CD4-positive, alpha-beta T cell treated with Interleukin-4 for 4 hours (primary cell): ENCODE measurements at places on chromosomes 6 and 20.
A peak's percentile ranks its signal among the peaks of the same experiment; 100 is the strongest.

DNA sequence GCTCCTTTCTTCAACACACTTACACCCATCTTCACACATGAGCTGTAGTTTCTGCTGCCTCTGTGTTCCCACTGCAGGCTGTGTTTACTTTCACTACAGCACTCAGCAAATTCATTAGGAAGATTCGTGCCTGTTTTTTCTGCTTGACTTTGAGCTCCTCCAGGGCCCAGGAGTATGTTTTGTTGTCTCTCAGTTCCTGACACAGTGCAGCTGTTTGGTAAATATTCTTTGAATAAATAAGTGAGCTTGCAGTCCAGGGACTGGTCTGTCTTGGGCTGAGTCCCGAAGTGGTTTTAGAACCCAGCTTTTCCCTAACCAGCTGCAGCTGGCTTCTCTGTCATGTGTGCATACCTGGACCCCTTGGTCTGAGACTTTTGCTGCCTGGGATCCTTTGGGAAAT is 46.6 kb upstream of the CCN6 start:
- DNase-seq, result no peak

DNA sequence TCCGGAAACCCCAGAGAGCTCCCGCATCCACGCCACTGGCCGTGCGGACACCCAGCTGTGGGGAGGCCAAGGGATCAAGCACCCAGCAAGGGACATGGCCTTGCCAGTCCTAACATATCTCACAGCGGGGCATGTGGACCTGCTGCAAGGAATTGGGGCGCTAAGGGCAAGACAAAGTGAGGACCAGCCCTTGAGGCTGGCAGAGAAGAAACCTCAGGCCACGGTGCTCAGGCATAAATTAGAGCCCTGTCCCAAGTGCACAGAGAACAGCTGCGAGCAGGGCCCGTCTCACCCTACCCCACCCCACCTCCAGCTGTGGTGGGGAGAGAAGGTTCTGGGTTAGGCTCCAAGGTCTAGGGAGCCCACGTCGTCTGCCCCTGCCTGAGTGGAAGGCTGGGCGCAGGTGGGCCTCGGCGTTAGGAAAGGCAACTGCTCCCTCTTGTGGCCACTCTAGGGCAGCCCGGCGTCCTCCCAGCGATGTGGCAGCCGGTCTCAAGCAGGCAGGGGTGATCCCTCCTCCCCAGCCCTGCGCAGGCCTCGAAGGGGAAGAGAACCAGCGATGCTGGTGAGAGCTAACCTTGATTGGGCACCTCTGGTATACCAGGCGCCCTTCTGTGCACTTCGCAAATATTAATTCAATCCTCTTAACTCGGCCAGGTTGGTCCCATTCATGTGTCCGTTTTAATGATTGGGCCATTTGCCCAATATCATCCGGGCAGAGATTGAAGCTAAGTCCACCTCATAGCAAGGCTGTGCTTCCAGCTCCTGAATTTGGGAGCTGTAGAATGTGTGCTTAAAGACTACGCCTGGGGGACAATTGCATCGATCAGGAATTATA is 235.8 kb downstream of the NFATC2 start:
- peak; percentile 56 for DNase-seq

DNA sequence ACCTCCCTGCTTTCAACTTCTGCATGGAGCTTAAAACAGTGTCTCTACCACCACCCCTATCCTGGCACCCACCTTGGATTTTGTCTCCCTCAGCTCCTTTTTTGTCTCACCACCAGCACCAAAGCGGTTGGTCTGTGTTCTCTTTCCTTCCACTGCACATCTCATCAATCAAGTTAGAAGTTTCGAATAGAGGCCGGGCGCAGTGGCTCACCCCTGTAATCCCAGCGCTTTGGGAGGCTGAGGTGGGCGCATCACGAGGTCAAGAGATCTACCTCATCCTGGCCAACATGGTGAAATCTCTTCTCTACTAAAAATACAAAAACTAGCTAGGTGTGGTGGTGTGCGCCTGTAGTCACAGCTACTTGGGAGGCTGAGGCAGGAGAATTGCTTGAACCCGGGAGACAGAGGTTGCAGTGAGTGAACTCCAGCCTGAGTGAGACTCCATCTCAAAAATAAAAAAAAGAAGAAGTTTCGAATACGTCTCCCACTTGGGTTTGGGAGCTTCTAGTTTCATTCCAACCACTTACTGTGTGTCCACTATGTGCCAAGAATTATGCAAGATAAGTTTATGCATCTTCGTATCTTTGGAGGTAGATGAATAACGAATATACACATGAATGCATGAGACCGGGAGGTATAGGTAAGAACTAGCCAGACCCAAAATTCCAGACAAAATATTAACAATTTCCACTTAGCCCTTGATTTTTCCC is 5.9 kb downstream of the PCED1A start:
- no peak for DNase-seq

DNA sequence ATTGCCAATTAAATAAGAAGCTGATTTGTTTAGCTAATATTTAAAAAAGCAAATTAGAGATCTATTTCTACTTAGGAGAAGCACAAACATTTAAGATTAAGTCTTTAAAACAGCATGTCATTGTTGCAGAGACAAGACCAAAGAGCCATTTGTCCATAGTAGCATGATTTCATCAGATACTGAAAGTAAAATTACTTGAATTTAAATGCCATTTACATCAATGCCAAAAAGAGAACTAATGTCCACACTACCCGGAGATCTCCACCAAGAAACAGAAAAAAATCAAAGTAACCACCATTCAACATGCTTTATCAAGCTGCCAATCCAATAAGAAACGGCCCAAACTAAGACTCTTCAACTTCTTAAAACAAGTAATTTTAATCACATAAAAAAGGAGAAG is 15.7 kb downstream of the AURKA start:
- DNase-seq, result no peak

DNA sequence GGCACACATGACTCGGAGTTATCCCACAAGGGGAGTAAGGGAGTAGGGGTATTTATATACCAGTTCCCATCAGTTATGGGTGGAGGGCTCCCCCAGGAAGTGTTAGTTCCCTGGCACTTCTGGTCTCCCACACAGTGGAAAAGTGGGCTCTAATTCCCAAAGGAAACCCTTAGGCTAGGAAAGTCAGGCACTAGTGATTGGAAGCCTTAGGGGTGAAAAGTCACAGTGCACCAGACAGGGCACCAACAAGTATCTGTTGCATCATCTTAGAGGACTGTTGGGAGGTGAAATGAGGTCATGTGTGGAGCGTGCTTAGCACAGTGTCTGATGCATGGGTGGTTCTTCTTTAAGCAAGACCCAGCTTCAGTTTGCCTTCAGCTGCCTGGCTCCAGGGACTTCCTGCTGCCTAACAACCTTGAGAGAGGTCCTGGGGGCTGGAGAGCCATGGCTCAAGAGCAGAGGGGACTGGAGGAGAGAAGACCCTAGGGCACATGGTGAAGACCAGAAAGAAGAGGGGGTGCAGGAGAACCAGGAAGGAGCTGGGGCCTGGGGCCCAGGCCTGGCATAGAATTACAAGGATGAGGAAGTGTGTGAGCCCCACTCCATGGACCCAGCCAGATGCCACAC is 7.5 kb upstream of the FOXP4 start:
- no peak for DNase-seq

- DNase-seq, result no peak
These were observed 91.7 kb upstream of the PHACTR3 start for GRCh38 chr20:59512651-59513050.

DNA sequence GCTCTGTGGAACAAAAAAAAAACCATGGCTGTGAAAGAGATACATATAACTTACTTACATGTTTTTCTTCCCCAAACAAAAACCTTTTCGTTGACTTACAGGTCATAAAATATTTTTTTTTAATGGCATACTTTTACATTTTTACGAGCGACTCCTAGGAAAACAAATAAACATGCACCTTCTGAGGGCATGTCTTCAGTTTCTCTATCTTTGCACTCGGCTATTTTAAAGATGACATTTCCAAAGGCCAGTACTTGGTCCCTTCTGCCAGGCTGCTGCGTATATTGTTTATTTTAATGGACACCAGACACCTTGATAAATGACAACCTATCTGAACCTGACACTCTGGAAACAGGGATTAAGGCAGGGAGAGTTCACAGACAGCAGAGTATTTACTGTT is 49.4 kb downstream of the PIGU start:
- DNase-seq, result no peak

DNA sequence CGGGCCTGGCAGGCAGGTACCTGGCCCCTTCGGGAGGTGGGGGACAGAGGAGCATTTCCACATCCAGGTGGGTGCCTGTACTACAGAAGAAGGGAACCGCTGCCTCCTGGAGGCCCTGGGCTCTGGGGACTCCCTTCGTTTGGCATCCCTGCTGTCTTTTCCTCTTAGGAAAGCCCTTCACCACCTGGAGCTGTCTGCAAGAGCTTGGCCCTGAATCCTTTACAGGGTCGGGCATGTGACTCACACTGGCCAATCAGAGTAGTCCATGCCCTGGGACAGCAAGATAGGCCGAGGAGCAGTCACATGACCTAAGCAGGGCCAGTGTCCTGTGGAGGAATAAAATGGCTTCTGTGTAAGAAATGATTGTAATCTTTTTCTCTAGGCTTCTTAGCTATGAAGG is 224.9 kb downstream of the ANKRD60 start:
- DNase-seq, result no peak

GRCh38 chr20:35215066-35215956 is 11.2 kb upstream of the MMP24 start:
- DNase-seq, result no peak

DNA sequence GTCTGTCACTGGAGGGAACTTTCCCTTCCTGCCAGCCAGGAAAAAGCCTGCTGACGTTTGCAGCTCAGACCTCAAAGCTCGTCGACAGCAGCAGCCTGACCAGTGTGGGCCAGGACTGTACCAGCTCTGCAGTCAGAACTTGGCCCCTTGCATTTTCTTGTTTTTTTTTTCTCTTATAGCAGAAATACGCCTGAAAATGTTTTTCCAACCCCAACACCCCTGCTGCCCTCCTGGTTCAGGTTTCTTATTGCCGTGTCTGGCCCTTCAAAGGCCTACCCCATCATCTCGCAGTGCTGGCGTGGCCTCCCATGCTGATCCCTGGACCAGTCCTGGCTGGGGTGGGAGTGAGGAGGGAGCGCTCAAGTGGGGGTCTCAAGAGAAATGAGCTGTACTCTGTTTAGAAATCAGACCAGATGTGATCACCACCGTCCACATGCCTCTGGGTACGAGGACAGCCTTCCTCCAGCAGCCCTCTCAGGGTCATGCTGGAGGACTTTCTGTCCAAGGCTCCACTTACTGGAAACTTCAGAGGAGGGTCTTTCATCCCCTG is 169.0 kb downstream of the FOXC1 start:
- DNase-seq, result no peak

GRCh38 chr6:72035486-72035885 is 149.1 kb downstream of the RIMS1 start:
- no peak for DNase-seq

DNA sequence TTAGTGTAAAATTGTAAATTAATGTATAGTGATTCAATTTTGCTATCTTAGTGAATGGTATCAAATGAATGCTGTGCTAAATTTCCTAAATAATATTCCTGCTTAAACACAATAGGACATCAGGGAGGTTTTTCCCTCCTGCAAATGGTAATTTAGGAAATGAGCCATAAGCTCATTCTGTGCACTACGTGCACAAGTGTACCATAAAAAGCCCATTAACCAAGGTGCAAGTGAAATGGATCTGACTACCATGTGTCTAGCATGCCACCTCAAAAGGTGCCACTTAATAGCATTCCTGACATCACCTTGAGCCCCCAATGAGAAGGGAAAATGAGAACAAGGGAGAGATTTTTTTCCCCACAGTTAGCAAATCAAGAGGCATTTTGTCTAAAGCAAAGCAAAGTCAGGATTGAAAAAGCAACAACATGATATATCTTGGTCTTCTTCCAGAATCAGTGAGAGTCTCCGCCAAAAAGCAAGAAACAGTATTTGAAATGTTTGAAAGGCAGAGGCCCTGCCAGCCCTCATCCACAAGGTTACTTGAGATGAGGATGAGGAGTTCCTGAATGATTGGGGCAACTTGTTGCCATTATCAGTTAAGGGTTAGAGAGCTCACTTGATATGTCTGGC is 334.2 kb upstream of the RSPO3 start:
- no peak for DNase-seq

DNA sequence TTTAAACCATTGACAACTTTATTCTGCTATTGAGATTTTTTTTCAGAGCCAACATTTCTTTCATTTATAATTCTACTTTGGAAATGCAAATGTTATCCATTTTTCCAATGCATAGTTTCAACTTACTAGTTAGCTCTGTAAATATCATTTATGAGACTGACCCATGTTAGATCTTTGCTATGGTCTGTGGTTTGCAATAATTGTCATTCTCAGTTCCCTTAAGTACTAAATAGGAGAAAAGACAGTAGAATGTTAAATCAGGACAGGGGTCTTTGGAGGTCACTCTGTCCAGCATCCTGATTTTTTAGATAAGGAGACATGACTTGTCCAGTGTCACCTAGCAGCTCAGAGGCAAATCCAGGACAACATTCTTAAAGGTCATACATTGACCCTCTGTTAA is 522.2 kb upstream of the FLRT3 start:
- no peak for DNase-seq

DNA sequence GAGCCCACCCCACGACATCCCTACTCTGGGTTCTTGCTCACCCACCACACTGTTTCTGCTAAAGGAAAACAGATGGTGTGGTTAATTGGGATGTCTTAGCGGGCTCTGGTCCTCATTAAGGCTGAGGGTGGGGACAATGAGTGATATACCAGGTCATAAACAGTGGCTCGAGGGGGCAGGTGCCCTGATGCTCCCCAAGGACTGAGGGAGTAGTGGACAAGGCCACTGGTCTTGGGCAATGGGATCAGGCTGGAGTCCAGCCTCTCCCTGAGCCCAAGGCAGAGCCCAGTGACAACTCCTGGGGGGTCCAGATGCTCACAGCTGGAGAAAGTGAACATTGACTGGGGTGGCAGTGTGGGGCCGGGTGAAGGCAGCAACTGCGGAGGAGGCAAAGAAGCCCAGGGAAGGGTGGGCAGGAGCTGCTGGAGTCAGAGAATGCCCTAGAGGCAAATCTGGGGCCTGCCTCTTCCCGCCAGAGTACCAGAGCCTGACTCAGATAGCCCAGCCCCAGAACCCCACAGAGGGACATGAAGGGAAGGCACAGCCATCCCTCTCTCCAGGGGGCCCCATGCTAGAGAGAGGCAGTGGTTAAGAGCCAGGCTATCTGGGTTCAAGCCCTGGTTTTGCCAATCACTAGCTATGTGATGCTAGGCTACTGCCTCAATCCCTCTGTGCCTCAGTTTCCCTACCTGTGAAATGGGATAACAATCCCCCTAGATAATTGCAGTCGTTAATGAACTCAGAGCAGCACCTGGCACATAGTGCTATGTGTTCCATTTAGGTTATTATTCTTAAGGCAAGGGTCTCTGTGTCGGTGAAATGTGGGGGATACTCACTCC is 72.3 kb downstream of the MRPL14 start:
- no peak for DNase-seq
